GM12878 (cell line): ENCODE measurements at places on chromosomes 7 and 10. TPM values are rescaled to one million over a fixed set of nuclear protein-coding genes. Genes with fewer than 3 reads are reported as not detected.

DNA sequence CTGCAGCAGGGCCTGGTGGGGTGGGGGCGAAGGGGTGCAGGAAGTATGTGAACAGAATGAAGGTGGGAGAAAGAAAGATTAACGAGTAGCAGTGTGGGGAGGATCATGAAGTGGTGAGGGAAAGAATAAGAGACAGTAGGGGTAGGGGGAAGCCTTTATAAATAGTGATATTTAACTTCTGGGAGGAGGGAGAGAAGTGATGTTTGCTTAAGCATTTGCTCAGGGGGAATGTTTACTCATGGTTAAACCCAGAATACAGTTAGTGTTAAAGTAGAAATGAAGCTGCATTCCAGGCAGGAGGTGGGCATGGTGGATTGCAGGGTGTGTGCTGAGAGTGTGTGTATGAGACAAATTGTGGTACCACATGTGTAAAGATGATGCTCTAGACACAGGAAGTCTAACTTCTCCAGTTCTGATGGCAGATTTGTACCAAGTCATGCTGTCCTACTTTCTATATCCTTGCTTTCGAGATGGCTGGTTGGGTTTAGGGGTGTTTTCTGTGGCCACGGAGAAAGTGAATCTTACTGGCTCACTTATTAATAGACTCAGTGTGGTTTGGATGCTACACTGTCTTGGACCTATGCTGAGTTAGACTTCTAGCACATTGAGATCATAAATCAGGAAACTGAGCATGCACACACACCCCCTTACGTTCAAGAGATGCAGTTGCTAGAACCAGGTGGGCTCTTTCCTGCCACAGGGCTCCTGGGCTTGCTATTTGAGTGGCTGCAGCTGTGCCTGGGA lies 10.6 kb upstream of the DNMBP start:
- no peaks in the 10 kb centered on the region for H3K27me3 ChIP-seq
- peaks cover 29% of the 10 kb centered on the region for H3K4me1 ChIP-seq

- H3K27me3 ChIP-seq, result no peaks in the 10 kb centered on the region
- no peak overlapping the region for H3K4me3 ChIP-seq
- H3K27ac ChIP-seq, result no peak overlapping the region
- no peaks in the 10 kb centered on the region for H3K4me1 ChIP-seq
- no peaks in the 10 kb centered on the region for H3K36me3 ChIP-seq
- DNase-seq, result no peak
Observed at GRCh38 chr7:39130274-39130673, 152.6 kb downstream of the POU6F2 start.

- no peaks in the 10 kb centered on the region for H3K36me3 ChIP-seq
- no peaks in the 10 kb centered on the region for H3K4me1 ChIP-seq
- H3K27ac ChIP-seq, result no peak within 1 kb of the TSS
- no peak within 1 kb of the TSS for H3K4me3 ChIP-seq
- no peak for DNase-seq
Observed at GRCh38 chr10:70052462-70053217, at the start of gene MACROH2A2. TSS of gene MACROH2A2 (plus strand) at chr10:70052846. CDS start at chr10:70075659, 22,813 bp downstream.

GRCh38 chr10:123706236-123706635 lies 40.1 kb downstream of the GPR26 start:
- no peak overlapping the region for H3K27ac ChIP-seq
- H3K27me3 ChIP-seq, result peaks cover 2% of the 10 kb centered on the region
- no peak for DNase-seq
- no peaks in the 10 kb centered on the region for H3K36me3 ChIP-seq

GRCh38 chr10:132400041-132400546 lies 3.1 kb downstream of the PWWP2B start:
- no peaks in the 10 kb centered on the region for H3K36me3 ChIP-seq
- H3K4me1 ChIP-seq, result peaks cover 8% of the 10 kb centered on the region; the same call in 1 of the 2 replicates
- peaks cover 3% of the 10 kb centered on the region for H3K27me3 ChIP-seq
- no peak for DNase-seq

GRCh38 chr10:132192991-132193665 lies 6.4 kb downstream of the DPYSL4 start:
- no peaks in the 10 kb centered on the region for H3K4me1 ChIP-seq
- H3K27me3 ChIP-seq, result no peaks in the 10 kb centered on the region
- H3K4me3 ChIP-seq, result no peak overlapping the region
- H3K27ac ChIP-seq, result no peak overlapping the region
- DNase-seq, result no peak

GRCh38 chr10:70221030-70221429 lies 12.2 kb downstream of the PPA1 start:
- peak overlapping the region; percentile 14; the same call in 1 of the 2 replicates for H3K4me3 ChIP-seq
- no peak for DNase-seq
- peak overlapping the region; percentile 52; the same call in 1 of the 2 replicates for H3K27ac ChIP-seq
- peaks cover 1% of the 10 kb centered on the region for H3K36me3 ChIP-seq
- H3K27me3 ChIP-seq, result no peaks in the 10 kb centered on the region

- no peaks in the 10 kb centered on the region for H3K27me3 ChIP-seq
- DNase-seq, result no peak
- no peak overlapping the region for H3K27ac ChIP-seq
- no peaks in the 10 kb centered on the region for H3K36me3 ChIP-seq
- no peaks in the 10 kb centered on the region for H3K4me1 ChIP-seq
Observed at GRCh38 chr10:132059760-132060508, 5.8 kb upstream of the JAKMIP3 start.

GRCh38 chr10:29256586-29256985 lies 32.3 kb upstream of the LYZL1 start:
- DNase-seq, result no peak
- no peaks in the 10 kb centered on the region for H3K4me1 ChIP-seq
- no peak overlapping the region for H3K27ac ChIP-seq
- no peaks in the 10 kb centered on the region for H3K36me3 ChIP-seq

DNA sequence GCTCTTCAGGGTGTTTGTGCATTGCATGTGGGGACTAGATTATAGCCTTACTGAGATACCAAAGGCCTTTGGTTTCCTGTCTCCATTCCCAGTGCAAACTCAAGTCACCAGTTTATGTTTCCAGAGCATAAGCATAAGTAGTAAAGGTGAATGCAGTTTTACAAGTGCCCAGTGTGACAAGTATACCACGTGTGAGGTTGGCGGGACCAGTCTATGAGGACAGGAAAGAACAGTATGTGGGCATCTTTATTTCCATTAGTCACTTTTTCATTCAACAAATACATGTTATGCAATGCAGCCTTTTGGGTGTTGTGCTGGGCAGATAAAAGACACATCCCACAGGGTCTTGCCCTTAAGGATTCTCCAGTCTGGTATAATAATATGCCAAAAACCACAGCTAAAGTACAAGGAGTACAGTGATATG lies 146.5 kb downstream of the ARID5B start:
- peak overlapping the region; percentile 68; the same call in 1 of the 2 replicates for H3K4me3 ChIP-seq
- H3K36me3 ChIP-seq, result no peaks in the 10 kb centered on the region; the same call in 1 of the 2 replicates
- peak overlapping the region; percentile 93 for H3K27ac ChIP-seq
- DNase-seq, result no peak

Gene MOGAT3
- not detected in 2 replicates for total RNA-seq

Gene LRRD1
- total RNA-seq, result not detected in 2 replicates

Gene ANTXRL
- total RNA-seq, result not detected in 2 replicates

Gene ATRNL1
- total RNA-seq, result 0.49 and 1.5 TPM in 2 replicates

Gene ASAH2
- 1.4 TPM in 2 replicates for total RNA-seq

Gene SFXN2
- total RNA-seq, result 16.8 and 22.1 TPM in 2 replicates

Gene IPMK
- 3.5 and 3.8 TPM in 2 replicates for total RNA-seq

Gene LIPJ
- 0.11 TPM in 1 of 2 replicates, not detected in the other for total RNA-seq

Gene ELFN1
- not detected in 2 replicates for total RNA-seq

Gene DPP6
- not detected in 2 replicates for total RNA-seq
